ENCODE measurements at places on chromosomes 16 and 17.
A peak's percentile ranks its signal among the peaks of the same experiment; 100 is the strongest.

DNA sequence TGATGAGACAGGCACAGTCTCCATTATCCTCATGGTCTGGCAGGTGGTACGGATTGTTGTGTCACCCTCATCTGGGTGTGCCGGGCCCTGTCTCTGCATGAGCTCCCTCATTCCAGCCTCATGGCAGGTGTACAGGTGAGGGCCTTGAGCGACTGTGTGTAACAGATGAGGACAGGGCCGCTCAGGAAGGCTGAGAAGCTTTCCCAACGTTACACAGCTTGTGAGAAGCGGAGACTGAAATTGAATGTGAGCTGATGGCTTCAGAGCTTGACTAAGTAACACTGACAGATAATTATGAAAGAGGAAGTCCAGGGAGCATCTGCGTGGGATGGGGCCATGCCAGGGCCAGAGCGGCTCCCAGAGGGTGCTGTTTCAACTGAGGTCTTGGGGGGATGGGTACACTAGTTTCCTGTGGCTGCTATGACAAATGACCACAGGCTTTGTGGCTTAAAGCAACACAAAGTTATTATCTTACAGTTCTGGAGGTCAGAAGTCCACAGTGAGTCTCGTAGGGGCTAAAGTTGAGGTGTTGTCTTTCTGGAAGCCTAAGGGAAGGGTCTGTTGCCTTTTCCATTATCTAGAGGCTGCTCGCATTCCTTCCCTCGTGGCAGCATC, 36.7 kb downstream of the CMIP start:
- DNase-seq = peak; percentile 90
- H3K36me3 ChIP-seq = peaks cover 31% of the 10 kb centered on the region
- no peaks in the 10 kb centered on the region for H3K27me3 ChIP-seq
- H3K27ac ChIP-seq = peak overlapping the region; percentile 96

- H3K27me3 ChIP-seq = peaks cover 10% of the 10 kb centered on the region
- no peaks in the 10 kb centered on the region for H3K4me1 ChIP-seq
- no peak overlapping the region for H3K4me3 ChIP-seq
- no peak overlapping the region for H3K27ac ChIP-seq
- no peak for DNase-seq
- H3K36me3 ChIP-seq = no peaks in the 10 kb centered on the region
Measured at GRCh38 chr17:57182621-57183020, 73.7 kb upstream of the MSI2 start.

- no peaks in the 10 kb centered on the region for H3K4me1 ChIP-seq
- DNase-seq = no peak
- peaks cover 18% of the 10 kb centered on the region for H3K27me3 ChIP-seq
- peaks cover 8% of the 10 kb centered on the region for H3K36me3 ChIP-seq
Measured at GRCh38 chr17:34000639-34001038, 254.4 kb upstream of the CCL2 start.

DNA sequence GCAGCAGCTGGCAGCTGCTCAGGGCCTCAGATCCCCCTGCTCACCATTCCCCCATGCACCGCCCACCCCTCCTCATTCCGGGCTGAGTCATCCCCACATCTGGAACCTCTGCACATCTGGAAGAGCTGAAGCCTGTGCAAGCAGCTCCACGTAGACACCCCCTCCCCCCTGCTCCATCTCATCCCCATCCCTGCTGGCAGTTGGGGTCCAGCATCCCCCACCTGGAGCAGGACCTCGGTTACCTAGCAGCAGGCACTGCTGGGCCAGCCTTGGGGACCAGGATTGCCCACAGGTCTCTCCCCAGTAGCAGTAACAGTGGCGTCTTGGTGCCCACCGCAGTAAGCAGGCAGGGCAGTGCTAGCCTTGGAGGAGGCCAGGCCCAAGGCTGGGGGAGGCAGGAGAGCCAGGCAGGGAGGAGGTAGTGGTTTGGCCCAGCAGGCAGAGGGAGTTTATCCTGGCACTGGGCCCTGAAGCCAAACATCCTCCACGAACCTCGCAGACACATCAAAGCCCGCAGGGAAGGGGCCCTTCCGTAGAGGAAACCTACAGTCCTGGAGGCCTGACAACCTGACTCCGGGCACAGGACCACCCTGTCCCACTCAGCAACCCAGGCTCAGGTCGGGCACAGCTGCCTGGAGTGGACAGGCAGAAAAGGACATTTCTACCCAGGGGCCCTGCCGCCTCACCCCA, 7.7 kb upstream of the TMEM92 start:
- DNase-seq = no peak
- no peak overlapping the region for H3K27ac ChIP-seq
- H3K27me3 ChIP-seq = peaks cover 32% of the 10 kb centered on the region

- DNase-seq = no peak
- H3K27ac ChIP-seq = no peak within 1 kb of the TSS
- no peak within 1 kb of the TSS for H3K4me3 ChIP-seq
- H3K4me1 ChIP-seq = peaks cover 34% of the 10 kb centered on the region
- H3K27me3 ChIP-seq = peaks cover 62% of the 10 kb centered on the region
Measured at GRCh38 chr16:57628008-57628781, at the start of gene ADGRG1. Gene ADGRG1 (plus strand): TSS chr16:57628630. CDS start chr16:57650288, 21,658 bp downstream.

- H3K4me1 ChIP-seq = no peaks in the 10 kb centered on the region
- peaks cover 12% of the 10 kb centered on the region for H3K27me3 ChIP-seq
- peaks cover 2% of the 10 kb centered on the region for H3K36me3 ChIP-seq
- DNase-seq = no peak
Measured at GRCh38 chr16:12600536-12601256, 203.0 kb downstream of the CPPED1 start.

DNA sequence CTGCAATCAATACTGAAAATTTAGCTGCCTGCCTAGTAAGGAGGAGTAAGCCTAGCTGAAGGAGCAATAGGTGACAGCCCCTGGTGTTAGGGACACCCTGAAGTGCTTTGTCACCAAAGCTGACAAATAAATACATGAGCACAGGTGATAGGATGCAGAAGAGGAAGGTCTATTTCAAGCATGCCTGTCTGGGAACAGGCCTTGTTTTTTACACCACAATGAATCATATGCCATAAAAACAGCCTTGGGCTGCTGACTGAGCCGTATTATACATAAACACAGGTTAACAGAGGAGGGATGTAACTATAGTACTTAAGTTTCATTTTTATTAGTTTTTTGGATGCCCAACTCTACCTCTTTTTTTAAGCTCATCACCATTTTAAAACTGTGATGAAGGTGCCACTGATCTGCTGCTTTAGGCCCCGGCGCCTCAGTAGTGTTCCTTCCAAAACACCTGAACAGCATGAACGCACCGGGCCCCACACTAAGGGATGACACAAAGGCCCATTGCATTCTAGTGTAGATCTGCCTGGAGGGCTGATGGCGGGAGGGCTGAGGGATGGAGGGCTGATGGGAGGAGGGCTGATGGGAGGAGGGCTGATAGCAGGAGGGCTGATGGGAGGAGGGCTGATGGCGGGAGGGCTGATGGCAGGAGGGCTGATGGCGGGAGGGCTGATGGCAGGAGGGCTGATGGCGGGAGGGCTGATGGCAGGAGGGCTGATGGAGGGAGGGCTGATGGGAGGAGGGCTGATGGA, 150.3 kb downstream of the AATF start:
- H3K4me1 ChIP-seq = no peaks in the 10 kb centered on the region
- H3K27me3 ChIP-seq = no peaks in the 10 kb centered on the region
- H3K27ac ChIP-seq = no peak overlapping the region
- H3K4me3 ChIP-seq = no peak overlapping the region
- H3K36me3 ChIP-seq = peaks cover 42% of the 10 kb centered on the region

GRCh38 chr16:73176577-73177013, 128.7 kb upstream of the ZFHX3 start:
- no peak for DNase-seq
- H3K36me3 ChIP-seq = no peaks in the 10 kb centered on the region
- no peaks in the 10 kb centered on the region for H3K4me1 ChIP-seq
- peaks cover 8% of the 10 kb centered on the region for H3K27me3 ChIP-seq
- H3K4me3 ChIP-seq = no peak overlapping the region

DNA sequence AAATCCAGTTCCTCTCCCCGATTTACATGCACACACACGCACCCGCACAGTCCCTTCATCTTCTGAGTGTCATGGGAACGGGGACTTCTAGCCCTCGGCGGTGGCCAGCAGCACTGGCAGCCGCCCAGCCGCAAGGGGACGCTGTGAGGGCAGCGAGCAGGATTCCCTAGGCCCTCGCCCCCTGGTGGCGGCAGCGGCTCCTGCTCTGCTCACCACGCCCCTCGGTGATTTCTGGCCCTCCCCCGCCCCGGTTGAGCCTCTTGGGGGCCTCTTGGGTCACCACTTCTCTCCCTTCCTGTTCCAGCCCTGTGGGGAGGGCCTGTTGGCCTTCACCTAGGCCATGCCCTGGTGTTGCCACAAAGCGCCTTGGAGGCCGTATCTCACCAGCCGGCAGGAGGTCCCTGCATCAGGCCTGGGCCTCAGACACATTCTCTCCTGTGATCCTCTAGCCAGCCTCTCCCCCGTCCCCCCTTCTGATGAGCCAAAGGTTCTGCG, 75.2 kb upstream of the KSR1 start:
- H3K4me3 ChIP-seq = no peak overlapping the region
- H3K27me3 ChIP-seq = peaks cover 47% of the 10 kb centered on the region
- peak; percentile 59 for DNase-seq
- H3K4me1 ChIP-seq = peaks cover 6% of the 10 kb centered on the region
- H3K27ac ChIP-seq = peak overlapping the region; percentile 42

GRCh38 chr17:38578229-38579082, 27.3 kb downstream of the SRCIN1 start:
- no peak for DNase-seq
- H3K36me3 ChIP-seq = no peaks in the 10 kb centered on the region
- no peak overlapping the region for H3K4me3 ChIP-seq
- peaks cover 83% of the 10 kb centered on the region for H3K27me3 ChIP-seq

DNA sequence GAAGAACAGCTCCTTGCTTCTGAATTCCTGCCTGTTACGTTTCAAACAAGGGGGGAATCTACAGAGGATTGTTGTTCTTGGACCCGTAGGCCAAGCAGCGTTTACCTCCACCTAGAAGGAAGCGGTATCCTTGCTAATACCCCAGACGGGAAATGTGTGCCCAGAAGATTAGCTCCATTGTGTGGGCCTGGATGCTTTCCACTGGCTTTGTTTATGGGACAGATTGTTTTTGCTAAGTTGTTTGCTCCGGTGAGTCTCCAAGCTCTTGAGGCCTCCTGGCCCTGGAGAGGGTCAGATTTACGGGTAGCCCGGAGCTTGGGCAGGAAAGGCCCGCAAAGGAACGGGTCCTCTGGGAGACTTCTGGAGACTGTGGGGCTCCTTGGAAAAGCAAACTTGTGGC, 28.4 kb upstream of the MRTFB start:
- H3K4me3 ChIP-seq = no peak overlapping the region
- no peaks in the 10 kb centered on the region for H3K4me1 ChIP-seq
- no peak overlapping the region for H3K27ac ChIP-seq
- no peaks in the 10 kb centered on the region for H3K27me3 ChIP-seq
- H3K36me3 ChIP-seq = no peaks in the 10 kb centered on the region
- no peak for DNase-seq

DNA sequence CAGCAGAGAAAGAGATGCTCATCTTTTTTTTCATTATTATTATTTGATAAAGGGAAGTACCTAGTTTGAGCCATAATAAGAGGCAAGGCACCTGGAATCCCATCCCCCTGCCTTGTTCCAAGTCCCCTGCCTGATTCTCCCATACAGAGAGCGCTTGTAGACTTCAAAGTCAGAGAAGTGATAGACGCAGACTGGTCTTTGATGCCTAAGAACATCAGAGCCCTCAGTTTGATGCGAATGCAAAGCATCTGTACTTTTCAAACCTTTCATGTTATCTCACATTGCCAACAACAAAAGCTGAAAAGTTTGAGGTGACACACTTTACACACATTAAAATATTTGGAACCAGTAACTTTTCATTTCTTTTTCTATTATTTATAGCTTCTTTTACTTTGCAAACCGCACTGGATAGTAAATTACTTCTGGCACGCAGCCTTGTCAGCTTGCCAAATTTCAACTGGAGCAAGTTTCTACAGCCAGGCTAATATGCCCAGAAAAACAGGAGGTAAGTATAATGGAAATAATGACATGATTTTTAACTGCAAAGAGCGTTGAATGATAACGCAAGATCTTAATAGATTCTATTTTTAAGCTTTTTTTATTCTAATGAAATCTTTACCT, 5.9 kb upstream of the UTP6 start:
- DNase-seq = no peak
- no peaks in the 10 kb centered on the region for H3K36me3 ChIP-seq
- H3K4me1 ChIP-seq = no peaks in the 10 kb centered on the region
- H3K4me3 ChIP-seq = no peak overlapping the region
- H3K27me3 ChIP-seq = peaks cover 8% of the 10 kb centered on the region

- peaks cover 5% of the 10 kb centered on the region for H3K4me1 ChIP-seq
- peaks cover 28% of the 10 kb centered on the region for H3K27me3 ChIP-seq
Measured at GRCh38 chr17:43671031-43671692, 9.4 kb upstream of the MEOX1 start.

- H3K36me3 ChIP-seq = no peaks in the 10 kb centered on the region
- no peak overlapping the region for H3K27ac ChIP-seq
- DNase-seq = no peak
- no peaks in the 10 kb centered on the region for H3K4me1 ChIP-seq
Measured at GRCh38 chr17:51507444-51507843, 247.1 kb downstream of the UTP18 start.

- no peak overlapping the region for H3K27ac ChIP-seq
- no peak overlapping the region for H3K4me3 ChIP-seq
- no peaks in the 10 kb centered on the region for H3K4me1 ChIP-seq
- no peaks in the 10 kb centered on the region for H3K36me3 ChIP-seq
- peaks cover 5% of the 10 kb centered on the region for H3K27me3 ChIP-seq
Measured at GRCh38 chr16:67407176-67407787, 9.0 kb downstream of the ZDHHC1 start.

GRCh38 chr17:75642182-75642783, 9.0 kb downstream of the SMIM5 start:
- peaks cover 11% of the 10 kb centered on the region for H3K4me1 ChIP-seq
- H3K27me3 ChIP-seq = no peaks in the 10 kb centered on the region
- H3K27ac ChIP-seq = no peak overlapping the region
- peaks cover 13% of the 10 kb centered on the region for H3K36me3 ChIP-seq
- H3K4me3 ChIP-seq = no peak overlapping the region
- no peak for DNase-seq

GRCh38 chr16:57186872-57187854, 1.0 kb downstream of the RSPRY1 start:
- no peaks in the 10 kb centered on the region for H3K27me3 ChIP-seq
- H3K4me3 ChIP-seq = peak overlapping the region; percentile 98
- peaks cover 32% of the 10 kb centered on the region for H3K4me1 ChIP-seq
- peaks cover 9% of the 10 kb centered on the region for H3K36me3 ChIP-seq
- H3K27ac ChIP-seq = peak overlapping the region; percentile 99
- DNase-seq = no peak

GRCh38 chr16:21584817-21585216, 14.6 kb upstream of the METTL9 start:
- no peak overlapping the region for H3K27ac ChIP-seq
- H3K36me3 ChIP-seq = no peaks in the 10 kb centered on the region
- no peak for DNase-seq
- H3K27me3 ChIP-seq = no peaks in the 10 kb centered on the region

DNA sequence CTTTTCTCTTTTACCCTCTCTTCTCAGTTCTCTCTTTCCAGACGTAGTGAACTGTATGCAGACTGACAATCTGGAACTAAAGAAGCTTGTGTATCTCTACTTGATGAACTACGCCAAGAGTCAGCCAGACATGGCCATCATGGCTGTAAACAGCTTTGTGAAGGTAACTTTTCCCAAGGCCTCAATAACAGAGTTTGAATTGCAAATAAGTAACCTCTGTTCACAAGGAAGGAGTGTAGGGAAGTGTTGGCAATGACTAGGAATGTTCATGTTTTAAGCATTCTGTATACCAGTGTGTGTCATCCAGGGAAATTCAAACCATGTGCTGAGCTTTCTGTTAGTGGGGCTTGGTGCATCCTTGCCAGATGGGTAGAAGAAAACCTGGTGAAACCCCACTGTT, 18.6 kb downstream of the AP2B1 start:
- H3K36me3 ChIP-seq = peaks cover 10% of the 10 kb centered on the region
- H3K4me3 ChIP-seq = no peak overlapping the region
- H3K27ac ChIP-seq = no peak overlapping the region
- no peak for DNase-seq
